ENCODE measurements at places on chromosomes 6 and 20. TPM values are rescaled to one million over a fixed set of nuclear protein-coding genes. Genes with fewer than 3 reads are reported as not detected.

GRCh38 chr6:7542065-7542873, 798 bp downstream of the DSP start:
- no peaks in the 10 kb centered on the region for H3K36me3 ChIP-seq
- peak overlapping the region; percentile 89 for H3K4me3 ChIP-seq
- no peak overlapping the region for H3K27ac ChIP-seq
- H3K4me1 ChIP-seq, result peaks cover 3% of the 10 kb centered on the region
- peaks cover 17% of the 10 kb centered on the region for H3K27me3 ChIP-seq

DNA sequence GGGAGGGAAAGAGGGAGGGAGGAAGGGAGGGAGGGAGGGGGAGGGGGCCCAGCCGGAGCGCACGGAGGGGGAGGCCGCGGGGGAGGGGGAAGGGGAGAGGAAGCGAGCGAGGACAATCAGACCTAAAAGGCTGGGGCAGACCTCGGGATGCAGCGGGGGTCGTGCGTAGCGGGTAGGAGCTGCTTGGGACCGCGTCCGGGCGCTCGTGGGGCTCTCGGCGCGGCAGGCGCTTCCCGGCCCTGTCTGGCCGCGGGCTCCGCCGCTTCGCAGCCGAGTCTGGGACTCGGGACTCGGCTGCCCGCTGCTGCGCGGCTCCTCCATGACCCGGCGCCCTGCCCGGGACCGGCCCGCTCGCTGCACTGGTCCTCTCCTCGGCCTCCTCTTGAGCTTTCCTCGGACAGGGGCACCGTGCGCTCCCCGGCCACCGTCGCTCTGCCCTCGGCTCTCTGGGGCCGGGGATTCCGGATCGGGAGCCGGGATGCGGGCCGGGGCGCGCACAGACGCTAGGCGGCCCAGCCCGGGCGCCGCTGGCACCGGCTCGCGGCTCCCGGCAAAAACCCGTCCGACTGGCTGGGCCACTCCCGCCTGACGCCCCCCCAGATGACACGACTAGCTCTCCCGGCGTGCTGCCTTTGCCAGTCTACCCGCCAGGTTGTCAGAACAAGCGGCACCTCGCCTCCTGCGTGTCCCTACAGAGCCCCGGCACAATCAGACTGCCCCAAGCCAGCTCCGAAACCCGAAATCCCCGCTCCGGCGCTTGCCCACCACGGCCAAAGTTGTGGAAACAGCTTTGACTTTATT, 2.2 kb downstream of the TFAP2A start:
- H3K27ac ChIP-seq, result no peak overlapping the region
- DNase-seq, result peak; percentile 58
- peaks cover 5% of the 10 kb centered on the region for H3K36me3 ChIP-seq
- peaks cover 21% of the 10 kb centered on the region for H3K4me1 ChIP-seq
- H3K27me3 ChIP-seq, result peaks cover 52% of the 10 kb centered on the region

DNA sequence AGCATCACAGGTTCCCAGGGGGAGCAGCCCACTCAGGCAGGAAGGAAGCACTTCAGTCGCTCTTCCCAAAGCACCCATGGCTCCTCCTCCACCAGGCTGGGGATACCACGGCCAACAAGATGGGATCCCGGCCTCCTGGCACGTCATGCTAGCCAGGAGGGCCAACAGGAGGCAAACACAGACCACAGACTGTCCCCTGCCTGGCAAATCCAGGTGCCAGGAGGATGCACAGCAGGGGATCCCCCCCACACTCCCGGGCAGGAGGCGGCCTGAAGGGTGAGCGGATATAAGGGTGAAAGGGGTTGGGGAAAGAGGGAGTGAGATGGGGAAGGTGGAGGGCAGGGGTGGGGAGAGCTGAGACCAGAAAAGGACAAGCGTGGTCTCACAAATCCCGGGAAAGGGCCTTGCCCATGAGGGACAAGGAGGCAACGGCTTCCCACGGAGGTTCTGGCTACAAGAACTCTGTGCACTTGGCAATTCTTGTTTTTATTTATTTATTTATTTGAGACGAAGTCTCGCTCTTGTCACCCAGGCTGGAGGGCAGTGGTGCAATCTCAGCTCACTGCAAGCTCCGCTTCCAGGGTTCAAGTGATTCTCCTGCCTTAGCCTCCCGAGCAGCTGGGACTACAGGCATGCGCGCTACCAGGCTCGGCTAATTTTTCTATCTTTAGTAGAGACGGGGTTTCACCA, 7.2 kb downstream of the PXDC1 start:
- H3K27ac ChIP-seq, result no peak overlapping the region
- no peak overlapping the region for H3K4me3 ChIP-seq
- peaks cover 28% of the 10 kb centered on the region for H3K4me1 ChIP-seq

GRCh38 chr6:12546410-12547002, 170.1 kb upstream of the PHACTR1 start:
- no peak for DNase-seq
- no peak overlapping the region for H3K4me3 ChIP-seq
- no peaks in the 10 kb centered on the region for H3K27me3 ChIP-seq
- H3K36me3 ChIP-seq, result peaks cover 5% of the 10 kb centered on the region
- H3K27ac ChIP-seq, result no peak overlapping the region
- H3K4me1 ChIP-seq, result no peaks in the 10 kb centered on the region

DNA sequence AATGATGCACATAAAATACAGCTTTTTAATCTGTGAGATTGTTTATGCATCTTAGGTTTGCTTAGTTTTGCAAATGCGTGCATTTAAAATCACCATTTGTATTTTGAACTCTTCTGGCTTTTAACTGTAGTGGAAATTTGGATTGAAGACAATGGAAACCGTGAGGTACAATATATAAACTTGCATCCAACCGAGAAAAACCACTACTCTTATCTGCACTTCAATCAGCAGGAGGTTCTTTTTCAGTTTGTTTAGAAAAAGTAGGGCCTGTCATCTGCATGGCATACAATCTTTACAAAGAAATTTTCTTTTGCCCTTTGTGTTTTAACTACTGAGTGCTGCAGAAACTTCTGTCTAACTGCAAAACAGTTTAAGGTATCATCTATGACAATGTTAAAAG, 132.8 kb downstream of the LAMA2 start:
- H3K27me3 ChIP-seq, result no peaks in the 10 kb centered on the region
- peaks cover 3% of the 10 kb centered on the region for H3K4me1 ChIP-seq
- no peak for DNase-seq

The IMPG1 gene
- 0.51 TPM for total RNA-seq

Measured in glutamatergic neuron (in vitro differentiated cells).